ENCODE measurements at places on chromosomes 2 and 18. TPM values are rescaled to one million over a fixed set of nuclear protein-coding genes. Genes with fewer than 3 reads are reported as not detected.

DNA sequence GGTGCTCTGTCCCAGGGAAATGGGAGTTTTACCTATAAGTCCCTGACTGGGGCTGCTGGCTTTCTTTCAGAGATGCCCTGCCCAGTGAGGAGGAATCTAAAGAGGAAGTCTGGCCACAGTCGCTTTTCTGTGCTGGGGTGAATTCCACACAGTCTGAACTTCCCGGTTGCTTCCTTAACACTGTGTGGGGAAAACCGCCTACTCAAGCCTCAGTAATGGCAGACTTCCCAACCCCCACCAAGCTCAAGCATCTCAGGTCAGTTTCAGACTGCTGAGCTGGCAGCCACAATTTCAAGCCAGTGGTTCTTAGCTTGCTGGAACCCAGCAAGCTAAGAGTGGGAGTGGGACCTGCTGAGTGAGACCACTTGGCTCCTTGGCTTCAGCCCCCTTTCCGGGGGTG is 54.9 kb downstream of the NUP35 start:
- H3K36me3 ChIP-seq: peaks cover 21% of the 10 kb centered on the region
- H3K4me1 ChIP-seq: no peaks in the 10 kb centered on the region
- no peak overlapping the region for H3K27ac ChIP-seq

GRCh38 chr18:35524226-35524625 is 26.5 kb upstream of the INO80C start:
- peaks cover 14% of the 10 kb centered on the region for H3K4me1 ChIP-seq
- no peak for DNase-seq
- H3K4me3 ChIP-seq: no peak overlapping the region
- H3K36me3 ChIP-seq: no peaks in the 10 kb centered on the region
- no peaks in the 10 kb centered on the region for H3K27me3 ChIP-seq

- no peak for DNase-seq
- H3K36me3 ChIP-seq: no peaks in the 10 kb centered on the region
- H3K4me3 ChIP-seq: no peak overlapping the region
- no peak overlapping the region for H3K27ac ChIP-seq
- H3K27me3 ChIP-seq: peaks cover 15% of the 10 kb centered on the region
- no peaks in the 10 kb centered on the region for H3K4me1 ChIP-seq
Observed at GRCh38 chr18:5145168-5145825, 51.8 kb downstream of the AKAIN1 start.

DNA sequence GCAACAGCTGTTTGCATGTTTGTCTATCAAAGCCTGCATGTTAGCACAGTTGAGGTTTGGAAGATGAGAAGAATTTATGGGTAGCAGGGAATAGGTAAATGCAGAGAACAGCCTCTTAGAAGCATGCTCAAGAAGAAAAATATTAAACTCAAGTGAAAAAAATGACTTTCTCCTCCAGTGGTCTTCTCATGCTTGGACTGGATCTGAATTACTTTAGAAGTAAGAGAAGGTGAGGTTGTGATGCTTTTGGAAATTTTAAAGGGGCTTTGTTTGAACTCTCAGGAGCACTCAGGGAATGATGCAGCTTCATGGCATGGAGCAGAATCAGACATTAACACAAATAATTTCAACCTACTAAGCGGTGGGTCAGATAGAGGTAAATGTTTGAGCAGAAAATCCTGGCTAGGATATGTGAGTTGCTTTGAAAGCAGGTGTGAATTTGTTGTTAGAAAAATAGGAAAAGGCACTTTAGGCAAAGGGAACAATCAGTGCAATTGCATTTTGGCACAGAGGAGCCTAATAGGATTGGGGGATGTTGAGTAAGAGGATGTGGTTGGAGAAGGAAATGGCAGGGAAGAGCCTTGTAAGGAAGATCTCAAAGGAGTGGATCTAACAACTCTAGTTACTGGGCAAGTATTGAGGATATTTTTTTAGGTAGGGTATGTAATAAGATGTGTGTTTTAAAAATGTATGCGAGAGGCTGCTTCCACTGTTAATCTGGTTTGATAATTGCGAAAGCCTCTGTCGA is 76.3 kb downstream of the DDX1 start:
- no peaks in the 10 kb centered on the region for H3K4me1 ChIP-seq
- DNase-seq: no peak
- no peak overlapping the region for H3K27ac ChIP-seq
- no peak overlapping the region for H3K4me3 ChIP-seq

- H3K27ac ChIP-seq: no peak overlapping the region
- peaks cover 90% of the 10 kb centered on the region for H3K27me3 ChIP-seq
- no peak for DNase-seq
- H3K36me3 ChIP-seq: no peaks in the 10 kb centered on the region
- no peak overlapping the region for H3K4me3 ChIP-seq
Observed at GRCh38 chr2:8537562-8538155, 144.2 kb upstream of the ID2 start.

- H3K27ac ChIP-seq: no peak overlapping the region
- peaks cover 6% of the 10 kb centered on the region for H3K4me1 ChIP-seq
- H3K27me3 ChIP-seq: no peaks in the 10 kb centered on the region
Observed at GRCh38 chr2:234848578-234848977, 103.2 kb upstream of the SH3BP4 start.

DNA sequence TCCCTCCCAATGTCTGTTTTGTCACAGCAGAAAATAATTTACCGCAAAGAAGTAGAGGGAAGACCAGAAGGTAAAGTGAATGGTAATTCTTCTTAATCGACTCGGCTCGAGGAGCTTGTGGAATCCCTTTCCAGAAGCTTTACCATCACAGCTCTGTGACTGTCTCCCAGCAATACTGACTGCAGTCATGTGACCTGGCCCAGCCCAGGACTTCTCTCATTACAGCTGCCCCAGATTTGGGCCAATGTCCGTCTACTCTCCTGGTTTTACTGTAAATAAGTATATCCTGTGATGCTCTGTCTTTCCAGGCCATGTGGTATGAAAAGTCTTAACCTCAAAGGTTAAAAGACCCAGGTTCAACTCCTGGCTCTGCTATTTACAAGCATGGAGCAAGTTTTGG is 18.9 kb upstream of the ELOA2 start:
- no peak overlapping the region for H3K27ac ChIP-seq
- no peaks in the 10 kb centered on the region for H3K27me3 ChIP-seq
- H3K36me3 ChIP-seq: no peaks in the 10 kb centered on the region
- no peak overlapping the region for H3K4me3 ChIP-seq
- no peaks in the 10 kb centered on the region for H3K4me1 ChIP-seq

DNA sequence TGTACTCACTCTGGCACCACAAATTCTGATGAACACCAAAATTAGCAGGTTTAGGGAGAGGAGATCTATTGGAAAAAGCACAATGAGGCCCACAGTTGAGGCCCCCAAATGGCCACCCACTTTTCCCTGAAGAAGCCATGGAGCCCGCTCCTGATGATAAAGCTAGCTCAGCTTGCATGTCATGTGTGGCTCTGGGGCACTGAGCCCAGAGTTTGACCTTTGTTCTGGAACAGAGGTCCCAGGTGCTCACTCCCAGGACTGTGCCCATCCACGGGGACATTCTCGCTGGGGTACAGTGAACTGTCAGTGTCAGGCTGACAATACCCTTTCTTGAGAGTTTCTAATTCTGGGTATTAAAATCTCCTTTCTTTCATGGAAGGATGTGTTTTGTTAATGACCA is 36.2 kb downstream of the XDH start:
- H3K27ac ChIP-seq: no peak overlapping the region
- H3K27me3 ChIP-seq: no peaks in the 10 kb centered on the region
- H3K4me1 ChIP-seq: peaks cover 17% of the 10 kb centered on the region
- H3K4me3 ChIP-seq: no peak overlapping the region

DNA sequence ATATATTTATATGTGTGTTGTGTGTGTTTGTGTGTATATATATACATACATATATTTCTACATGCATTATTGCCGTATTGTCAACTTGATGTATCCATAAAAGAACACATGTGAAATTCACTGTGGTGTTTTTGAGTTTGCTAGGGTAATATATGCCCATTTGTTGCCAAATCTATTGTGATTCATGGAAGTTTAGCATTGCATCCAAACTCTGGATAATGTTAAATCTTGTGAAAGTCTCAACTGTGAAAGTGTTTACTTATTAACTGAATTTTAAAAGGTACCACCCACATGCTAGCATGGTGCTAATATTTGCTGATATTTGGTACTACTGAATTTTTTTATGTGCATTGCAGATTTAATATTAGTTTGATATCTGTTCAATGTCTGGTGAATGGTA is 96.6 kb upstream of the SLC8A1 start:
- H3K27me3 ChIP-seq: no peaks in the 10 kb centered on the region
- no peak for DNase-seq
- H3K36me3 ChIP-seq: no peaks in the 10 kb centered on the region
- H3K27ac ChIP-seq: no peak overlapping the region

Gene ALK
- total RNA-seq: not detected

Gene ACVR2A
- 10.3 TPM for total RNA-seq

Gene PTPRN
- total RNA-seq: not detected

Gene IL37
- total RNA-seq: 1.7 TPM

Gene PAX3
- not detected for total RNA-seq

Gene ASPRV1
- total RNA-seq: 0.30 TPM
